ENCODE measurements at places on chromosomes 11 and 22.

GRCh38 chr22:35972559-35972958 is 56.1 kb downstream of the RBFOX2 start:
- no peak for DNase-seq

GRCh38 chr11:8066036-8066910 is 14.7 kb upstream of the TUB start:
- no peak for DNase-seq

GRCh38 chr11:8772571-8773519 is 90.3 kb downstream of the RPL27A start:
- DNase-seq: no peak

DNA sequence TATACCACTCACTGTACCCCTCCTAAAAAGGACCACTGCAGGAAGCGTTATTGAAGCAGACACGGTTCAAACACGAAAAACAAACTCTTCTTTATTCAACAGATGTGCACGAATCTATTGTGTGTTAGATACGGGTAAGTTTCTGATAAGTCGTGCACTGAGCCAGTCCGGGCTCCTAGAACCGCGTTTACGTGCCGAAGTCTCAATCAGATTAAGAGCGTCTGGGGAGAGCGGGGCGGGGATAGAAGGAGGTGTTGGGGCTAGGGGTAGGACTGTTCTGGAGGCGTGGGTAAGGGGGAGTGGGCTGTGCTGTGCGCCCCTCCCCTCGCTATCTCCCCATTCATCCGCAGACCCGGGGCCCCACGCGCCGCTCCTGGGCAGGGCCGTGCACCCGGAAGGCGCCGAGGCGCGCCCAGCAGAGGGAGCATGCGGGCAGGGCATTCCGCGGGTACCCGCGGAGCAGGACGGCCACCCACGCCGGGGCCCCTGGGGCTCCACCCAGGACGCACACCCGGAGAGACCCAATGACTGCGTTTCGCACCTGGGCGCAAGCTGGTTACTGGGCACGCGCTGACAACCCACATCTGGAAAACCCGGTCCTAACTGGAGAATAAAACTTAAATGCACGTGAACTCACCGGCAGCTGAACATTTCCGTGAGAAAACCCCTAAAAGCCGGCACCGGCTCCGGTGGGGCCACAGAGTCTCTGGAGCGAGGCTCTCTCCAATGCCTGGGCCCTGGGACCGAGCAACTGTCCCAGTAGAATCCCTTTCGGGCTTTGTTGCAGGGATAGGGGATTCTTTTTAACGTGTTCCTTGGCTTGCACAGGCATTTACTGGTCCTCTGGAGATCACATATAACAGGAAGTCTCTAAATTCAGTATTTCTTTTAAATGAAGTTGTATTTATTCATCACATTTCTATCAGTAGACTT is 40.6 kb downstream of the WEE1 start:
- peak; percentile 91 for DNase-seq

DNA sequence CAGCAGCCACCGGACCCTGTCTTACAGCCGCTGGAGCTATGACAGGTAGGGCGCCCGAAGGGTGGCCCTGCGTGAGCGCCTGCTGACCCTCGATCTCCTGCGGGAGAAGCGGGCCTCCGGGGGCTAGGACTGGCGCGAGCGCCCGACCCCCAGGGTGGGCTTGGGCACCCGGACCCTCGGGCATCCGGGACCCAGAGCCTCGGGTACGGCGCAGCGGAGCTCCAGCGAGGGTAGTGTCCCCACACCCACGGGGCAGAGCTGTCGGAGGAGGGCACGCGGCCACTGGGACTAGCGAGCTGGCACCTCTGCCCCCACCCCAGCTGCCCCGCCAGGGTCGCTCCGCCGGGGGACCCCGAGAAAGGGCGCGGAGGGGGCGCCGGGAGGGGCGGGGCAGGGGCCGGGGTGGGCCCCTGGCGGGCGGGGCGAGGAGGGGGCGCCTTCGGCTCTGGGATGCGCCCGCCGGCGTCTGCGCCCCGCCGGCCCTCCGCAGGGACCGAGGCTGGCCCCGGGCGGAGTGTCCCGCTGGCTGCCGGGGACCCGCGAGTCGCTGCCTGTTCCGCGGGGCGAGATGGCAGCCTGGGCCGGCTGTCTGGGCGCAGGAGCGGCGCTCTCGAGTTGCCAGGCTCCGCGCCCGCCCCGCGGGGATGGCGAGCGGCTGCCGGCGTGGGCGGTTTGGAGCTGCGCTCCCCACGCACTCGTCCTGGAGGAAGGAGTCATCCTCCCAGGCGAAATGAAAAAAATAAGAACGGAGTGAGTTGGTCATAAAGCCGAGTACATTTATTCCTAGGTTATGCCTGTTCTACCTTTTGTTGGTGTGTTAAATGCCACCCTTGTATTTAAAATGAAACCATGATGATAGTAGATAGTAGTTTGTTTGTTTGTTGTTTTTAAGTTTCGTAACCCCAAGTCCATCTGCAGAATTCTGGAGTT is 32.4 kb downstream of the EIF3F start:
- DNase-seq: peak; percentile 26

GRCh38 chr22:24564376-24565058 is 8.7 kb downstream of the SNRPD3 start:
- no peak for DNase-seq

- DNase-seq: peak; percentile 92
Observed at GRCh38 chr22:41446639-41447434, at the start of gene TOB2. Gene TOB2 (minus strand): TSS chr22:41446801. CDS start chr22:41437345, 9,456 bp downstream.

GRCh38 chr11:96107143-96107824 is 183.4 kb upstream of the MTMR2 start:
- DNase-seq: no peak

DNA sequence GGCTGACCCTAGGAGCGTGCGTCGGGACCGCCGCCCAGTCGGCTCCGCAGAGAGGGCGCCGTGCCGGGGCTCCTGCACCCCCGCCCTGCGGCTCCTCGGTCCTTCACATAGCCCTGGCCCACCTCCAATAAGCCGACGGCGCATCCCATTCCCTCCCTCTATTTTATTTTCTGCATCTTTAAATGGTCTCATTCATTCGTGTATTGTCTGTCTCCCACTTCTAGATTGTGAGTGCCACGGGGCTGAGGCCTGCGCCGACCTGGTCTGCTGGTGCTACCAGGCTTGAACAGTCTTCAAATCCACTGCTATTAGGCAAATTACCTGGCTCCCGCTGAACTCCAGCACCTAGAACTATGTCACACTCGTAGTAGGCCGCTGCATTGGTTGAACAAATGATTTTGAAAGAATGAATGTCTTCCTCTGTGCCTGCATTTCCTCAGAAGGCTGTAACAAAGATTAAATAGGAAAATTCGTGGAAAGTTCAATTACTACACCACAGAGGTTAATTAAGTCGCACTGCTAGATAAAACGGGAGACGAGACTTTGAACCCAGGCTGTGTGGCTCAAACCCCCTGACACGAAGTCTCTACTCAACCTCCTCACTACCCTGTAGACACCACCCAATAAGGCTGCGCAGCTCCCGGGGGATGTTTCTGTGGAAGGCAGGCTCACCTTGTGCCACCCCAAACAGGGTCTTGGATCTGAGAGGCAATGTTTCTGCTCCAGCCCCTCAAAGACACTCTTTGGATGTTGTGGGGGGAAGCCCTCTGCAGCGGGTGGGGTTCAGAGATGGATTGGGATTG is 1.2 kb upstream of the PPP1R14B start:
- DNase-seq: no peak

- peak; percentile 45 for DNase-seq
Observed at GRCh38 chr11:47234669-47235100, 13.9 kb downstream of the ACP2 start.

DNA sequence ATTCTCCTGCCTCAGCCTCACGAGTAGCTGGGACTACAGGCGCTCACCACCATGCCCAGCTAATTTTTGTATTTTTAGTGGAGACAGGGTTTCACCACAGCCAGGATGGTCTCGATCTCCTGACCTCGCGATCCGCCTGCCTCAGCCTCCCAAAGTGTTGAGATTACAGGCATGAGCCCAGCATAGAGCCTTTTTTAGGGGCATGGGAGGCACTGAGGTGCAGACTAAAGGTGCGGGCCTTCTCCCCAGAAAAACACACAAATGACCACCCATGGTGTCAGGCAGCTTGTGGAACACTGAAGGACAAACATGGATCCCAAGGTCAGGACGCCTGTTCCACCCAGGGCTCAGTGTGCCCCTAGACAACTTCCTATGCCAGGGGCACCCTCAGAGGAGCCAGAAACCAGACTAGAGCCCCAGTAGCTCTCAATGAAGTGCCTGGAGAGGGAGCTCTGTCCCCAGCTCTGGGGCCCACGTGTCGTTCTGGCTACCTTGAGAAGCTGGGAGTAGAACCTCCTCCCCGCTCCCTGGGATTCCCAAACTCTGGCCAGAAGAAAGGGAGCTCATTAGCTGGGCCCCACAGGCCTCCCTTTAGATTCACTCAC is 21.2 kb upstream of the CD5 start:
- DNase-seq: no peak

DNA sequence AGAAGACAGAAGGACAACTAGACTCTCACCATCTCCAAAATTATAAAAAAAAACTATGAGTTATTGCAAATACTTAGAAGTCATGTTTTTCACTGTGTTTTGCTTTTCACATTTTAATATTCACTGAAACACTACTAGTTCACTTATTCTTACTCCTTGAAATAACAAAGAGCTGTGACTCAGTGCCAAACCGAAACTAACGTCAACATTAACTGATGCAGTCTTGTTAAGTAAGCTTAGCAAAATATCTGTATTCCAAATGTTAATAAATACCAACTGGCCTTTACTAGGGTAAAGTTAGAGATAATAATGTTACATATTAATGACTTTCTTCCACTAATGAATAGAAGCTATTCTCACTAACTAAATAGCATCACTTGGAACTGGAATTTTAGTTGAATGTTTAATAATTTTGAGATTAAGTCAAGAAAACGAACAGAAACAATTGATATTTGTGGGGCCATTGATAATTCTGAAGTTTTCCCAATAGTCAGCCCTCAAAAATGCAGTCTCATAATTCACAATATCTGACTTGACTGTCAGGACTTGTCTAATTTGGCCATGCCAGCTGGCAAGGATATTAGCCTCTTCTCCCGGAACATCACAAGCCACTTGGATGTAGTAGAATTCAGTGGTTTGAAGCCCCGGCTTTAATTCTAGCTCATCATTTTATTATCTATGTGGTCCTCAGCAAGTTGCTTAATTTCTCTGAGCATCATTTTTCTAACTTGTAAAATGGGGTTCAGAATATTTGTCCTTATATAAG is 230.1 kb upstream of the DDI1 start:
- no peak for DNase-seq

DNA sequence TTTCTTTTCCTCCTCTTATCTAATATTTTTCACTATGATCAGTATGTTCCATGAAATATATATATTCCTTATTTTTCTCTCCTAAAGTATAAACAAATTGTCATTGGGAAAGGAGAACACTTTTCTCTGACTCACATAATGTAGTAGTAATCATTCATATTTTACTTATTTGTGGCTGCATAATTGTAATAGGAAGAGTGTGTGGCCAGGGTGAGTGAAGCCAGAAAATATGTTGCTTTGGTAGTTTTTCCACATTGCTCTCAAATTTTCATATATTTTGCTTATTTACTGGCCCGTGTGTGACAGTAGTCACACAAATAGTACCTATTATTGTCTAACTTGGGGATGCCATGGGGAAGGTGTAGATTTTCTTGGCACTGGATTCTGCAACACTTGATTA is 172.1 kb downstream of the DYNC2H1 start:
- no peak for DNase-seq

DNA sequence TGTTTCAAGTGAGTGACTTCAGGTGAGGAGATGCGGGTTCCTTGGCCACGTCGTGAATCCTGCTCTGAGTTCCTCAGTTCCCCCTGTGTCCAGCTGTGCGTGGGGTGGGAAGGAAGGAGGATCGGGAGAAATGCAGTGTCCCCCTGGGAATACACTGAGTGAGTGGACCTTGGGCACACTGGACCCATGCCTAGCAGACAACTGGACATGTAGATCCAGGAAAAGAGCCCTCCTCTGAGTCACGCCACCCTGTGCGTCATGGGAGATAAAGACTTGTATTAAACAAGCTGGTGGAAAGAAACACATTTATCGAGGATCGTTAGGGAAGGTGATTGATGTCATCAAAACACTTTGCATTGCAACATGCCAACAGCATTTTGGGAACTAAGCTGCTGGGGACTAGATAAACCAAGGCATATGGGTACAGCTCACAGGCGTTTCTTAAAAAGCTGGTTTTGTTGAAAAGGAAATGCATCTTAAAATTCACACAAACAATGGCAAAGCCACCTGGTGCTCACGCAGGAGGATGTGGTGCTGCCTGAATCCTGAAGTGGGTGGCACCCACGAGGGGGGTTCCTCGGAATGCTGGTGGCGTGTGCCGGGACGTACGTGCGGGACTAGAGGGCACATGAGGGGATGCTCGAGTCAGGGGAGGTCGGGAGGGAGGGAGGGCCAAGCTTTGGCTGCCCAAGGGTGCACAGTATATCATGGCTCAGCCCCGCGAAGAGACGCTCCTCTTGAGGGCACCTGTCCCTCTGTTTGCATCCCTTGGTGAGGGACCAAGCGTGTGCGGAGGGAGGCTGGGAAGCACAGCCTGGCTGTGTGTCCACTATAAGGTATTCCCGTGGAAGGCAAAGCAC is 303.5 kb downstream of the TBC1D22A start:
- no peak for DNase-seq

GRCh38 chr11:72587696-72588095 is 86.5 kb downstream of the PDE2A start:
- DNase-seq: no peak

- peak; percentile 73 for DNase-seq
Observed at GRCh38 chr22:37095113-37095512, 14.4 kb downstream of the TMPRSS6 start.

GRCh38 chr11:124190298-124191139 is 7.4 kb downstream of the OR10D3 start:
- no peak for DNase-seq

DNA sequence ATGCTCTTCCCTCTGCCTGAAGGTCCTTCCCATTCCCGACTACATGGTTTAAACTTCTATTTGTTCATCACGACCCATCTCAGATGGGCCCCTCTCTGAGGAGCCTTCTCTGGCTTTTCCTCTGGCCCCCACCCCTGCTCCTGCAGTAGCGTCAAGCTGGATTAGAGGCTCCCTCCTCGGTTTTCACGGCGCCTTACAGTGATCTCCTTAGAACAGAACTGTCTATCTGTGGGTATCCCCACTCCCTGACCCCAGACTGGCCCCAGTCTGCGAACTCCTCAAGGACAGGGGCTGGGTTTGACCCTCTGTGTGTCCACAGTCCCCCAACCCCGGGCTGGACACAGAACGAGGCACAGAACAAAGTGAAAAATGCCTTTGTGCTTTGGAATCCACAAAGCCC is 2.8 kb downstream of the PLEKHB1 start:
- DNase-seq: no peak

DNA sequence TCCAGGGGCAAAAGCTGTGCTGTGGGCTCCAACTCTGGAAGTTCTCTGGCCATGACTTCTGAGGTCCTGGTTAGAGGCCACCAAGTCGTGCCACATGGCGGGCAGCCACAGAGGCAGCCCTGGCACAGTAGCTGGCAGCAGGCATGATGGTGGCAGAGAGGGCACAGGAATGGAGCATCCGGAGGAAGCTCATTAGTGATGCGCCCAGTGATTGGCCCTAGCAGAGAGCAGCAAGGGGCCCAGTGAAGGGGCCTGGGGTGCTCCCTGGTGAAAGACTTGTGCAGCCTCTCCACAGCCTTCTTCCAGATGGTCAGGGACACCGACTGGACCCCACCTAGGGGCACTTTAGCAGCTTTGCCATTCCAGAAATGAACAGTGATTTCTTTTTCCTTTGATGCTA is 7.0 kb downstream of the C11orf16 start:
- DNase-seq: no peak

- no peak for DNase-seq
Observed at GRCh38 chr11:21173476-21173875, 504.1 kb downstream of the NELL1 start.

Measured in stimulated activated naive CD4-positive, alpha-beta T cell treated with Interleukin-2 at 50 U/mL for 16 hours (primary cell).